Stimulated activated CD4-positive, alpha-beta T cell treated with anti-CD3 and anti-CD28 coated beads, Interleukin-1b, Interleukin-23, amount 100 ng/mL, for 24 hours (primary cell): ENCODE measurements at places on chromosomes 6 and 20.

DNA sequence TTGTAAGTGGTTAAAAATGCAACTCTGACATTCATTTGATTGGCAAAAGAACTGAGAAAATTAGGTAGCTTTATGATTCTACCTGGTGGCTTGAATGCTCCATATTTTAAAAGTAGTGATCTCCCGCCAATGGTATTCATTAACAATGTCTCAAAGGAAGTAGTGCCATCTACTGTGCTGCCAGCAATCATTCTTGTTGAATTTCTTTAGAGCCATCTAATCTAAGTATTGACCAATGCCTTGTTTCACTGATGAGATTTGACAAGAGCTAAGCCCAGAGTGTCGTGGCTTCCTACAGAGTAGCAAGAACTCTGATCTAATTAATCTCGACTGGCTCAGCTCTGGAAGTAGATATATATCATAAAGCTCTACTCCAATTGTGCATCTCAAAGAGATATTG lies 696.7 kb downstream of the C6orf118 start:
- DNase-seq = no peak

DNA sequence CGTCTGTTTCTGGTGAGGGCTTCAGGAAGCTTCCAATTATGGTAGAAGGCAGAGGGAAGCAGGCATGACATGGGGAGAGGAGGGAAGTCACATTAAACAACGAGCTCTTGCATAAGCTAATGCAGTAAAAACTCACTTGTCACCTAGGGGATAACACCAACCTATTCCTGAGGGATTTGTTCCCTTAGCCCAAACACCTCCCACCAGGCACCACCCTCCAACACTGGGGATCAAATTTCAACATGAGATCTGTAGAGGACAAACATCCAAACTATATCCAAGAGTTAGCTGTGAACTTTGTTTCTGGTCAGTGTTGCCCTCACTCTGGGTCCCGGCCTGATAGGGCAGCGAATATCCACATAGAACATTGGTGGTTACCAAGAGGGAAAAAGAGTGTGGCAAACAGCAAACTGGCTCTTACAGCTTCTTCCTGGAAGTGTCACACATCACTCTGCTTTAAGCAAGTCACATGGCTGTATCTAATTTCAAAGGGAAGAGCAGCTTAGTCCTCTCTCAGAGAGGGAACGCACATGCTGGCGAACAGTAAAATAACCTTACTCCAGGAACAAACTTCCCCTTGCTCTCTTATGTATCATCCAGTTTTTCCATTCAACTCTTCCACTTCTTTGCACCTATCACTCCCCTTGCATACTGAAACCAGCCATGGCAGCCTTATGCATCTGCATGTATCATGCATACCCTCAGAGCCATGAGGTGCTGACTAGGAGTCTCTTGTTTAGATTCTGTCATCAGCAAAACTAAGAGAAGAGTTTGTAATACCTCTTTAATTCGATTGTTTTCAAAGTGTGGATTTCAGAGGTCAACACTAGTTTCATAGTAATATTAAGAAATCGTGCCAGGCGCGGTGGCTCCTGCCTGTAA lies 4.8 kb upstream of the MOCS1 start:
- no peak for DNase-seq

DNA sequence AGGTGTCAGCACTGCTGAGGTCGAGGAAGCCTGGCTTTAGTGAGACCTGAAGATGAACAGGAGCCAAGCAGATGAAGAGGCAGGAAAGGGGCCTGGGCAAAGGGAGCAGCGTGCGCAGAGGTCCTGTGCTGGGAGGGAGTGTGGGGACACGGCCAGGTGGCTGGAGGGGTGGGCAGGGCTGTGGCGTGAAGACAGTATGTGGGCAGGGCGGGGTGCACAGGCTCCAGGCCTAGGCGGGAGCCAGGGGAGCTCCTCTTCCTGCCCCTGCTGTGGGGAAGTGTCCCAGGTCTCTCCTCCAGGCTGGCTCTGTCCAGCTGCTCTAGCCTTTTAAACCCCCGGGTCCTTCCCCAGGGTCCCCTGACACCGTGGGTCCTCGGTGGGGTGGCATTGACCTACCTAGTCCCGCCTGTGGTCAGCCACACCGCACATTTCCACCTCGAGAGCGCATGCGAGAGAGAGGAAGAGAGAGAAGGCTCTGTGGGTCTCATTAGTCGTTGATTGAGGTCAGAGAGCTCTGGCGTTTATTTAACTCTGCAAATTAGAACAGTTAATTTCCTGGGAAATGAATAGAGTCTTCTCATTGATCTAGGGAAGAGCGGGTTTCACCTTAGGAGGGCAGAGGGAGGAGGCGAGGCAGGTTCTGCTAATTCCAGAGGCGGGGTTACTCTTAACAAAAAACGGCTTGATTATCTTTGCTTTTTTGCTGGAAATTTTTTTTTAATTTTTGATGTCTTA lies 68.8 kb downstream of the CDH4 start:
- no peak for DNase-seq

GRCh38 chr20:10581823-10582222 lies 92.0 kb downstream of the JAG1 start:
- no peak for DNase-seq

DNA sequence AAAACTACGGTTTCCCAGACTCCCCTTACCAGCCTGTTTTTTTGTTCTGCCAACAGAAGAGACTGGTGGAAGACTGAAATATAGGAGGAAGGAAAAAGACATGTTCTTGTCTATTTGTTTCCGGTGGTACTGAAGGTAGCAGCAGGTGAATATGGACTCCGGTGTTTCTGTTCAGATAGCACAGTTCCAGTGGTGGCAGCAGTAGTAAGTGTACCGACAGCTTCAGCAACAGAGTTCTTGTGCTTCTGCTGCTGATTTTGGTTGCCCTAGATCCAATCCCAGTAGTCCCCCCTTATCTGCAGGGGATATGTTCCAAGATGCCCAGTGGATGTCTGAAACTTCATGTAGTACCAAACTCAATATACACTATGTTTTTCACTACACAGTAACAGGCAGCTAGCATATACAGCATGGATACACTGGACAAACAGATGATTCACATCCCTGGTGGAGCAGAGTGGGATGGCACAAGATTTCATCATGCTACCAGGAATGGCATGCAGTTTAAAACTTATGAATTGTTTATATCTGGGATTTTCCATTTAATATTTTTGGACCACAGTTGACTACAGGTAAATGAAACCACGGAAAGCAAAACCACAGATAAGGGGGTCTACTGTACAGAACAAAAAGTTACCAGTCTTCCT lies 301.8 kb downstream of the BTBD9 start:
- DNase-seq = no peak

DNA sequence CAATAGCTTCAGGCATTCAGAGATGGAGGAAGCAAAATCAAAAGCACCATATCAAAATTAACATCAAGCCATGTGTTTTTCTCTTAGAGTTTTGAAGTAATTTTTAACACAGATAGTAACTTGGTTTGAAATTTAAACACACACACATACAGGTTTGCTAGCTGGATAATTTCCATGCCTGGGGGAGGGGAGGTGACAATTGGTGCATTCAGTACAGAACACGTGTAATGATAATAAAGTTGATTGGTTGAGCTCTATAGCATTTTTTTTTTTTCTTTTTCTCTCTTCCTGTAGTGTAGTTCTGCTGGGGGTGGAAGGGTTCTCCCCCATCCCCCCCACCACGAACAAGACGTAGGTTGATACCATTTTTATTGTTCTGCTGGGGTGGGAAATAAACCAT lies 564.8 kb downstream of the LMBRD1 start:
- no peak for DNase-seq

DNA sequence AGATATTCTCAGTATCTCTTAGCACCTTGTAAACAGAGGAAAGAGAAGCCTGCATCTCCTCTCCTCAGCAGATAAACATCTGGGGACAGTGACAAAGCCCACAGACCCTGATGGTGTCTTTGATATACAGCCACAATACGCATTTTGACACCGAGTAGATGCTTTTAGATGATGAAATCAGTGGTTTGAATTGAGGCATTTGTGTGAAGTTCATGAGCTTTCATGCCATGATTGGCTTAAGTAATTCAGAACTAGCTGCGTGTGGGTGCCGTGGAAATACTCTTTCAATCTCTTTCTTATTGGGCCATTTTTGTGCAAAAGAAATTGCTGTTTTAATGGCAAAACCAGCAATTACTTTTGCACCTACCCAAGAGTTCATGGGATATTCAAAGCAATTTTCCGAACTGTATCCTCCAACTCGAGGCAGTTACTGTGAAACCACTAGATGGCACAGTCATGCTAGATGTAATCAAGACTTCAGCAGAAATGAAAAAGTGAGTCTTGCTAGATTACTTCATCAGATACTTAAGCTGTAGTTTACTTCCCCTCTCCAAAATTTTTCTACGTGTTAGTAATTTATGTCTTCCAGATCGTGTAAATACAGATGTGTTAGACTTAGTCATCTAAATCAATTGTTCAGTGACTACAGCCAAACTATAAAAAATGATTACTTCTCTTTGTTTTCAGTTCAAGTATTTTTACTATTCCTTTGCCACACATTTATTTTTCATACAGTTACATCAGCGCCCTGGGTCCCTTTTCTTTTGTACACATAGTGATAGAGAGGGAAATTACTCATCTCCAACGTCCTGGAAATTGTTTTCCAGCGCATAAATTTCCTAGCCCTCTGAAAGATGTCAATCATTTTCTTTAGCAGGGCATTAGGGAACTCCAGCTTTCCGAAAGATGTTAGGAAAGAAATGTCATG lies 49.4 kb downstream of the IYD start:
- DNase-seq = no peak

- no peak for DNase-seq
These were observed 1.3 kb upstream of the NKAIN2 start for GRCh38 chr6:123802351-123802696.

- DNase-seq = no peak
These were observed 47.4 kb downstream of the LGSN start for GRCh38 chr6:63272397-63272796.
